ENCODE measurements at places on chromosomes 5 and 9. TPM values are rescaled to one million over a fixed set of nuclear protein-coding genes. Genes with fewer than 3 reads are reported as not detected.

DNA sequence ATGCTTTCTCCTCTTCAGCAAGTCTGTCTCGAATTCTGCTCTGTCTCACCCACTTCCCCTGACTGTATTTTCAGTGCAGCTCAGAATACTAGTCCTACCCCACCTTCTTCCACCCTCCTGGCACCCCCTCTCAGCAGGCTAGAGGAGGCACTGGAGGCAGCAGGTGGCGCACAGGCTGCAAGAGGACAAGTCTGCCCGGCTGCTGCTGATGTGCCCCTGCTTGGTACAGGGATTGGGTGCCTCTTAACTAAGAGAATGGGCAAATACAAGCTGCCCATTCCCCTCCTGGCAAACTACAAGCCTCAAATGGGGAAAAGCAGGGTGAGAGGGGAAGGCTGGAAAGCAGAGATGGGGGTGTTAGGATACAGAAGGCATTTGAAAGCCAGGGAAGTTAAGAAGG is 5.1 kb downstream of the TLN1 start:
- peak overlapping the region; percentile 97 for H3K27ac ChIP-seq
- no peaks in the 10 kb centered on the region for H3K27me3 ChIP-seq
- no peak for DNase-seq

GRCh38 chr9:70136632-70137031 is 93.0 kb downstream of the MAMDC2 start:
- H3K36me3 ChIP-seq, result no peaks in the 10 kb centered on the region
- no peak overlapping the region for H3K27ac ChIP-seq
- no peaks in the 10 kb centered on the region for H3K27me3 ChIP-seq
- no peak overlapping the region for H3K4me3 ChIP-seq

GRCh38 chr5:54990841-54991258 is 5.5 kb upstream of the ESM1 start:
- no peak for DNase-seq
- H3K36me3 ChIP-seq, result no peaks in the 10 kb centered on the region
- H3K4me1 ChIP-seq, result no peaks in the 10 kb centered on the region
- no peak overlapping the region for H3K27ac ChIP-seq

DNA sequence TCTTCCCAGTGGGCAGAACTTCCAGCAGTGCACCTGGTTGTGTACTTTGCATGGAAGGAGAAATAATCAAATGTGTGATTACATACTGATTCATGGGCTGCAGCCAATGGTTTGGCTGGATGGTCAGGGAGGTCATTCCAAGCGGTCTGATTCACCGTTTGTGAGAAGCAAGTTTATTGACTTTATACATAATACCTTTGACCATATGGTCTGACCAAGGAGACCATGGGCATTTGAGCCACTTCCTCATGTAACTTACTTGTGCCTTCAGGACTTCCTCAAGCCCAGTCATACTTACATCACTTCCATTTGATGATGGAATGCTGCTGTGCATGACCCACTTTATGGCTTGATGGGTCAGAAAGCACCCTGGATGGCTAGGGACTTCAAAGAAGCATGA is 41.1 kb downstream of the DAP start:
- DNase-seq, result no peak
- no peak overlapping the region for H3K4me3 ChIP-seq
- H3K27ac ChIP-seq, result no peak overlapping the region
- peaks cover 75% of the 10 kb centered on the region for H3K36me3 ChIP-seq
- H3K4me1 ChIP-seq, result peaks cover 8% of the 10 kb centered on the region

OMD gene
- not detected for total RNA-seq
